ENCODE measurements at places on chromosomes 1 and 21. TPM values are rescaled to one million over a fixed set of nuclear protein-coding genes. Genes with fewer than 3 reads are reported as not detected.

Gene SPRR2A
- total RNA-seq: not detected

Gene ATP1A2
- total RNA-seq: not detected

Gene AADACL4
- not detected for total RNA-seq

Gene COP1
- total RNA-seq: 43.4 TPM

Gene HSPB7
- total RNA-seq: not detected

Gene GJB5
- not detected for total RNA-seq

Gene GOLT1A
- total RNA-seq: 0.21 TPM

Gene SLC44A3
- not detected for total RNA-seq

Gene SRSF4
- total RNA-seq: 129 TPM

Gene PTPRF
- total RNA-seq: 6.8 TPM
